Tongue (tissue), 3 donors: ENCODE measurements at places on chromosomes 1 and 21.

- no peak for DNase-seq
Observed at GRCh38 chr1:27141266-27142003, 13.5 kb downstream of the SLC9A1 start.

GRCh38 chr1:25107643-25108010 is 124.7 kb downstream of the SYF2 start:
- DNase-seq = no peak

- DNase-seq = peak; percentile 75
Observed at GRCh38 chr1:156104861-156105832, 9.4 kb upstream of the LMNA start.

- DNase-seq = peak; percentile 32
Observed at GRCh38 chr1:64343105-64343822, 126.7 kb upstream of the CACHD1 start.

DNA sequence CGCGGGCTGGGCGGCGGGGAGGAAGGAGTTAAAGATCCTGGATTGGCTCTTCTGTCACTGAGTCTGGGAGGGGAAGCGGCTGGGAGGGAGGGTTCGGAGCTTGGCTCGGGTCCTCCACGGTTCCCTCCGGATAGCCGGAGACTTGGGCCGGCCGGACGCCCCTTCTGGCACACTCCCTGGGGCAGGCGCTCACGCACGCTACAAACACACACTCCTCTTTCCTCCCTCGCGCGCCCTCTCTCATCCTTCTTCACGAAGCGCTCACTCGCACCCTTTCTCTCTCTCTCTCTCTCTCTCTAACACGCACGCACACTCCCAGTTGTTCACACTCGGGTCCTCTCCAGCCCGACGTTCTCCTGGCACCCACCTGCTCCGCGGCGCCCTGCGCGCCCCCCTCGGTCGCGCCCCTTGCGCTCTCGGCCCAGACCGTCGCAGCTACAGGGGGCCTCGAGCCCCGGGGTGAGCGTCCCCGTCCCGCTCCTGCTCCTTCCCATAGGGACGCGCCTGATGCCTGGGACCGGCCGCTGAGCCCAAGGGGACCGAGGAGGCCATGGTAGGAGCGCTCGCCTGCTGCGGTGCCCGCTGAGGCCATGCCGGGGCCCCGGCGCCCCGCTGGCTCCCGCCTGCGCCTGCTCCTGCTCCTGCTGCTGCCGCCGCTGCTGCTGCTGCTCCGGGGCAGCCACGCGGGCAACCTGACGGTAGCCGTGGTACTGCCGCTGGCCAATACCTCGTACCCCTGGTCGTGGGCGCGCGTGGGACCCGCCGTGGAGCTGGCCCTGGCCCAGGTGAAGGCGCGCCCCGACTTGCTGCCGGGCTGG is at the start of gene NPR1:
TSS of gene NPR1 (plus strand) at position 170 of the 818 bp plus-strand sequence. CDS start at position 591, 421 bp downstream.
- peak; percentile 42 for DNase-seq

GRCh38 chr1:9717193-9718005 is 65.9 kb downstream of the PIK3CD start:
- peak; percentile 71 for DNase-seq

GRCh38 chr21:39388038-39388810 is 39.3 kb upstream of the HMGN1 start:
- peak; percentile 90 for DNase-seq

DNA sequence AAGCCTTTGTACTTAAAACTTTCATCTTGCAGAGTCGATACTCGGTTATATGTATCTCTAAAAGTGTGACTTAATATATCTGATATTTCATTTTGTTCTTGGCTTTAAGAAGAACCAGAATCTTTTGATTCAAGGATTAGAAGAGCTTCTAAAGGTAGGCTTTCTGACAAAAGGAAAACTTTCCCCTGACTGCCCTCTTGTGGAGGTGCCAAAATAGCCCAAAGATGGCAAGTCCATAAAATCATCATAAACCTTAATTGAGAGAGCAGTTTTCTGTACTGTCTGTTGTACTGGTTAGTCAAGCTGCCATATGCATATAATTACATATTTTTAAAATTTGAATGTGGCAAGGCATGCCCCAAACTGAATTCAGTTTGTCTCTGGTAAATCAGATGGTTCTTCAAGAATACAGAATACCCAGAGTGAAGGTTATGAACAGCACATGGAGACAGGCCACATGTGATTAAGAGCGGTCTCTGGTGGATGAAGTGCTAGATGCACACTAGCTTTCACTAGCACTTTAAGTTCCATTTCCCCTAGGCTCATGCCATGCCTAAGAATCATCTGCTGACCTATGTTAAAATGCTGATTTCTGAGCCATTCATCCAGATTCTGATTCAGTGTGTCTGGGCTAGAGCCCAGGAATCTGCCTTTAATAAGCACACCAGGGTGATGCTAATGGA is 27.7 kb upstream of the ELAVL4 start:
- no peak for DNase-seq

- peak; percentile 90 for DNase-seq
Observed at GRCh38 chr1:244050835-244051444, at the start of gene ZBTB18. TSS of gene ZBTB18 (plus strand) at chr1:244051283. CDS start at chr1:244051432, 149 bp downstream.

DNA sequence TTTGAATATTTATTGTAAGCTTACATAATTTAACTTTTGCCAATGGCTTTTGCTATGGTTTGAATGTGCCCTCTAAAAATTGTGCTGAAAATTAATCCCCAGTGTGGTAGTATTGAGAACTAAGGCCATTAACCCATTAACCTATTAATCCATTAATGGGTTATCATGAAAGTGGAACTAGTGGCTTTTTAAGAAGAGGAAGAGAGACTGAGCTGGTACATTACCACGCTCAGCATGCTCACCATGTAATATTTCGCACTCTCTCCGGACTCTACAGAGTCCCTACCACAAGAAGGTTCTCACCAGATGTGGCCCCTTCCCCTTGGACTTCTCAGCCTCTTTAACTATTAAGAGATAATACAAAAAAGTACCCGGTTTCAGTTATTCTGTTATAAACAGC is 164.4 kb upstream of the ZRANB2 start:
- no peak for DNase-seq

GRCh38 chr1:32115496-32115895 is 7.6 kb downstream of the KPNA6 start:
- no peak for DNase-seq

GRCh38 chr1:231160895-231161666 is 777 bp upstream of the TRIM67 start:
- peak; percentile 30 for DNase-seq

GRCh38 chr1:29725262-29725661 is 488.9 kb downstream of the PTPRU start:
- no peak for DNase-seq

DNA sequence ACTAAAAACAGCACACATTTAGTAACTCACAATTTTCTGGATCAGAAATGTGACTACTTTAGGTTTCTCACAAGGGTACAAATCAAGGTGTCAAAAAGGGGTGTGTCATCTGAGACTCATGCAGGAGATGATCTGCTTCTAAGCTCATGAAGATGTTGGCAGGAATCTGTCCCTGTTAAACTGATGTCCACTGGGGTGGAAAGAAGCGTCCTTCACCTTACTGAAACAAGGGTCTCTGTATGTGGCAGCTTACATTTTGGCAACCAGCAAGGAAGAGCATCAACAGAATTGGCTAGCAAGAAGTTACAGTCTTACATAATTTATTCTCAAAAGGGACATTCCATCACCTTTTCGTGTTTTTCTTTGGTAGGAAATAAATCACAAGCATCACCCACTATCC is 1223.8 kb downstream of the AMY1C start:
- no peak for DNase-seq

GRCh38 chr1:11671544-11672286 is 7.7 kb downstream of the FBXO6 start:
- no peak for DNase-seq

- DNase-seq = no peak
Observed at GRCh38 chr21:36579898-36580297, 100.0 kb upstream of the CLDN14 start.

DNA sequence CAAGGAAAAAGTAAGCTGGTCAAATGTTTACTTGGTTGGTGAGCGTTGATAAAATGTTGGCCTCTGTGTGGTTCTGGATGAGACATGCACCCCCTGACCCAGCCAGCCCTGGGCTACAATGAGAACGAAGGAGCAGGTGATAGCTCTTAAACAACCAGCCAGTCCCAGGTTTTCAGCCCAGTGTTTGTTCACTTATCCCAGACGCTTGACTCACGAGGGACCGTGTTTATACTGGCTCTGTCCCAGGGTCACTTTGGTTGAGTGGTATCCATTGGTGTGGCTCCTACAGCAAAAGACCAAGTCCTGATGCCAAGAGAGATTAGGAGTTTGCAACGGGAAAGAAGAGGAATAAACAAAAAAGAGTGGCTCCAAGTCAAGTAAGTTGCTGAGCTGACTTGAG is 86.9 kb downstream of the KCNJ15 start:
- no peak for DNase-seq

DNA sequence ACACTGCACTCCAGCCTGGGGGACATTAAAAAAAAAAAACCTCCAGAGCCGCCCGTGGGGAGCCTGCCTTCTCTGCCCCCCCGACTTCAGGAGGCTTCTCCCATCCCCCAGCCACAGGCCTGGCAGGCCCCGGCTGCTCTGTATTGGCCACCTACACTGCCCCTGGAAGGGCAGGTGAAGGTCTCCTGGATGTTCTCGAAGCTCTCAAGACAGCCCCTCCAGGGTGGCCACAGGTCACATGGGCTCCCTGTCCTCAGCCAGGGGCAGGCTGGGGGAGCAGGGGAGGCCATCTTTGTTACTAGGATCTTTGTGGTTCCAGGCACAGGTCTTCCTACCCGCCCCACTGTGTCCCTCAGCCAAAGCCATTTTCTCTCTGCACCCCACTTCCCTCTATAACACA is 32.8 kb downstream of the PADI6 start:
- no peak for DNase-seq

DNA sequence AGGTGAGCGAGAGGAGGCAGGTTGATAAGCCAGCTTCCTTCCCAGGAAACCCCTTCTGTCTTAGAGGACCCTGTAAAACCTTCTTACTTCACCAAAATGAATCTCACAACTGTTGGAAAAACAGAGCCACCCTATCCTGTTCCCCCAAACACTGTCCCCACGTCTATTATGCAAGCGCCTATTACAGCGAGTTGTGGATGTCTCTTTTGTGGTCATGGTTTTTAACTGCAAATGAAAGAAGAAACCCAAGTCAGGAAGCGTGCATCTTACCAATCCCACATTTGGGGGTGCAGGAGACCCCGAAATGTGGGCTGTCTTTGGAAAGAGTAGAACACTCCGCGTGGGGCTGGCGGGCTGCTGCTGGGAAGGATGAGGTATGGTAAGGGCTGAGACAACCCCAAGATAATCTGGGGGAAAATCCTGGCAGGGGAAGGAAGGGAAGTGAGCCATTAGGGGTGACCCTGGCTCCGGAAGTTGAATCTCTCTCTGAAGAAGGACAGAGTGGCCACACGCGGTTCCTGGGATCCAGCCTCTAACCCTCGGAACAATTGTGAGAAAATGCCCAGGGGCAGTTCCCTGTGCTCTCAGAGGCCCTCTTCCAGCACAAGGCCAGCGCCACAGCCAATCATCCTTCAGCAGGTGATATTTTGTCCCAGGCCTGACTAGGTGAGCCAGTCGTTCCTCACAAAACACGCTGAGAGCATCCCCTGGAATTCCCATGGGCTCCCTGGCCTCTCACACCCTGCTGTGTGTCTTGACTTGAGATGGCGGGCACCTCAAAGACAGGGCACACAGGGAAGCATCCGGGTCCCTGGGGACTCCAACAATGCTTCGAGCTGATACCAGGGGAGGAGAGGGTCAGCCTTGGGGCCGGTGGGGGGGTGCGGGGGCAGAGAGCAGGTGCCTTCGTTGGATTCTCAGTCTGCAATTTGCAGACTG is 168.5 kb upstream of the IRF2BP2 start:
- DNase-seq = no peak

DNA sequence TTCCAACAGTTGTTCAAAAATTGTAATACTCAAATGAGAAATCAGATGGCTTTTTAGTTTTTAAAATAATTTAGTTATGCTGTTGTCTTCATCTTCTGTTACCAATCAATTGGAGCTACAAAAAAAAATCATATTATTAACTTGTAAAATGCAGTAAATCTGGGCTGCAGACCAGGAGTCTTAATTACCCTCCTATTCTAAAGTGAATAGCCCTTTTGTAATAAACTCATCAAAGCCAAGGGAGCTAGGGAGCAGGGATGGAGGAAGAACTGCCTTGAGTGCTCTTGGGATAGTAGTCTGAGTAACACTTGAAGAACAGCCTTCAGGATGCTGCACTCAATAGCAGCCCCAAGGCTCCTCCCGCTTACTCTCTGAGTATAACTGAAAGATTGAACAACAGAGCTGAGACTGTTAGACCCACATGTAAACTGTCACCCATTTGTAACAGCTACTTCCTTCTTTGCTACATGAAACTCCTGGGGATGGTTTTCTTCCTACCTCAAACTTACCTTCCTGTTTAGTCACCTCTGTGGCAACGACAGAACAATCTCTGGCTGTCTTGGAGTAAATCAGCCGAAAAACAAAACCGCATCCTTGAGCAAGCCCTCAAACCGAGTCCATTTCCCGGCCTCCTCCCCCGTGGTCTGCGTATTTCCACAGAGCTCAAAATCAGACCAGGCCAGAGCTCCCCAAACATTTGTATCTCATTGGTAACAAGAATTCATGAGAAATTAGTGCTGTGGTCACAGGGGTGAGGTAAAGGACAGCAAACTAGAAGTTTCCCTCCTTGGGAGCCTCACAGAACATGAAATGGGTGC is 55.9 kb downstream of the CD58 start:
- no peak for DNase-seq

DNA sequence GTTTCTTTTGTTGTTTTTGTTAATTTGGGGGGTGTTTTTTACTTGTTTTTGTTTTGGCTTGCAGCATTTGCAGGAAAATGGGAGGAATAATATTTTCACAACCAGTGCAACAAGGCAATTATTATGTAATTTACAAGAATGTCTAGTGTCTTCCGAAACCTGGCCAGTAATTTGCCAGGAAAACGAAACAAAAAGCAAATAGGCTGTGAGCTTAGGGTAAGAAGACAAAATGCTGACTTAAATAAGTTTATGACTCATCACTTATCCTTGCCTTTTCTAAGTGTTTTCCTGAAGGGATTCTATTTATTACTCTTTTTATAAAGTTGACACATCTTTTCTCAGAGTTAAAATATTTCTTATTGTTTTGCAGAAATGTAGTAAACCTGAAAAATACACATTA is 49.8 kb downstream of the KCNT2 start:
- no peak for DNase-seq

- DNase-seq = peak; percentile 56
Observed at GRCh38 chr1:8423269-8423691, 105.4 kb downstream of the SLC45A1 start.

- peak; percentile 37 for DNase-seq
Observed at GRCh38 chr1:95388031-95388430, 154.0 kb downstream of the RWDD3 start.

GRCh38 chr1:232386721-232387510 is 243.0 kb downstream of the SIPA1L2 start:
- DNase-seq = no peak

GRCh38 chr1:1217621-1218523 is 3.9 kb upstream of the TNFRSF4 start:
- DNase-seq = no peak

DNA sequence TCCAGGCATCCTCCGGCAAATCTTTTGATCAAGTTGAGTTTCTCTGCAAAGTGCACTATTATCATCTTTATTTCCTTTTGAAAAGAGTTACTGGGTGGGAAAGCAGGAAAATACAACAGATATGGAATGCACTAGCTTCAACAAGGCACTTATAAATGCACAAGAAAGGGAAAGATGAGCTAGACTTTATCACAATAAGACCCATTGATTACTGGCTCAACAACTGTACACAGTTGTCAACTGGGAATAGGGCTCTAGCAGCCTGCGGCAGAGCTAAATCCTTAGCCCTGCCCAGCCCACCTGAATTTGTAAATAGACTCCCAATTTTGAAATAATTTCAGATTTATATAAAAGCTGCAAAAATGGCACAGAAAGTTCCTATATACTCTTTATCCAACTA is 111.4 kb downstream of the CSMD2 start:
- no peak for DNase-seq
